ENCODE measurements at places on chromosomes 13 and 19.
A peak's percentile ranks its signal among the peaks of the same experiment; 100 is the strongest.

GRCh38 chr13:43846496-43847158 lies 32.9 kb downstream of the CCDC122 start:
- no peak for DNase-seq

- no peak for DNase-seq
Measured at GRCh38 chr13:18232298-18232993, 949.2 kb downstream of the TUBA3C start.

GRCh38 chr13:52359534-52359933 lies 46.4 kb downstream of the THSD1 start:
- DNase-seq = no peak

DNA sequence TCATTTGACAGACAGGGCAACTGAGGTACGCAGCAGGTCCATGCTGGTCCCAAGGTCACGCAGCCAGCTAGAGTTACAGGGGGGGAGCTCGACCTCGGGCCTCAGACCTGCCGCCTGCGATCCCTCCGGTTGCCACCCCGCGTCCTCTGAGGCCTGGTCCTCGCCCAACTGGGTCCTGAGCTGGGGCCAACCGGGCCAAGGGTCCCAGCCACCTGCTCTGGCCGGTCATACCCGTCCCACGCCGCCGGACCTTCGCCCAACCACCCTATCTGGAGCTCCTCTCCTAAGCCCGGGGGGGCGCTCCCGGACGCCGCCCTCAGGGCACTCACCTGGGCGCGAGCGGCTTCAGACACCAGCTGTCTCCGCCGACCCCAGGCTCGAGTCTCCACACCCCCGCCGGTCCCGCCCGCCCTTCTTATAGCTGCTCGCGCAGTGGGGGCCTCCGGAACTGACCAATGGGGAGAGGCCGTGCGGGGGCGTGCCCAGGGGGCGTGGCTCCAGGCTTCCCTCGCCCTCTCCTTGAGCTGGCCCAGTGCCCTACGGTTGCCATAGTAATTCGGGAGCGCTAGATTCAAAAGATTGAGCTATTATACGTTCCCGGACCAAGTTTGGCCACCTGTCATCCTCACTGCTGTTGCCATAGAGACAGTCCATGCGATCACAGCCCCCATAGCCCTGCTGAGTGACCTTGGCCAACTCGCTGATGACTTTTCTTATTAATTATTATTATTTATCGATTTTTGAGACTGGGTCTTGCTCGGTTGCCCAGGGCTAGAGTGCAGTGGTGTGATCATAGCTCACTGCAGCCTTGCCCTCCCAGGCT lies at the start of gene PLIN5:
Gene PLIN5 (minus strand): TSS at position 389 of the 823 bp plus-strand sequence. CDS start 1,150 bp downstream, outside the sequence.
- no peak for DNase-seq

GRCh38 chr19:2629491-2630351 lies 72.8 kb downstream of the GNG7 start:
- no peak for DNase-seq

- DNase-seq = no peak
Measured at GRCh38 chr13:27794368-27794691, 2.0 kb downstream of the GSX1 start.

GRCh38 chr19:33186431-33187182 lies 7.5 kb upstream of the LRP3 start:
- no peak for DNase-seq

- DNase-seq = peak; percentile 88
Measured at GRCh38 chr19:3669947-3670795, 30.1 kb downstream of the PIP5K1C start.

DNA sequence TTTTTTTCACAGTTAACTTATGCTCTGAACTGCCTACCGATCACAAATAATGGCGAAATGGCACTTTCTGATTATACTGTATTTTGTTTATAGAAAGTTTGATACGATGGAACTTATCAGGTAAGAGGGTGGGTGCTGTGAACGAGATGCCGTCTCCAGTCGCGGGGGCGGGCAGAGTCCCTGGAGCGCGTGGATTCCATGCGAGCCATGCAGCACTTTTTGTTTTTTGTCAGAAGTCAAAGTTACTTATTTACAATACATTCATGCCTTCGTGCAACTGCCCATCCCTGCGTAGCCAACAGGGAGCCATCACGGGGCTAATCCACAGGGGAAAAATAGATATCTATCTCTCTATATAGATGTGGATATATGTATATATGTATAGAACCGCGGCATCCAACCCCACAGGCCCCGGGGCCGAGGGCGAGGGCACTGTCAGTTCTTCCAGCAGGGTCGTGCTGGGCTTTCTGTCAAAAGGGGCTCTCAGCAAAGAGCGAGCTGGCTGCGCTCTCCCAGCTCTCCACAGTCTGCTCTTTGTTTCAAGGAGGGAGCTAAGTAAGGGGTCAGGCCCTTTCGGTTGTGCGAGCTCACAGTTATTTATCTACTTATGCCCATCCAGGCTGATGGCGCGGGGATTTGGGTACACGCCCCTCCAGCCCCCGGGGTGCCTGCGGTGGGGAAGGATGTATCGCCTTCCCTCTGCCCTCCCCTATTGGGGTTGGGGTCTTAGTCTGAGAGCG lies 3.4 kb downstream of the SLITRK1 start:
- DNase-seq = no peak

GRCh38 chr13:48315969-48316650 lies 12.6 kb downstream of the RB1 start:
- DNase-seq = no peak

GRCh38 chr19:32530773-32531172 lies 50.2 kb upstream of the PDCD5 start:
- DNase-seq = no peak

GRCh38 chr19:15563931-15564330 lies 51.1 kb upstream of the CYP4F8 start:
- DNase-seq = no peak

DNA sequence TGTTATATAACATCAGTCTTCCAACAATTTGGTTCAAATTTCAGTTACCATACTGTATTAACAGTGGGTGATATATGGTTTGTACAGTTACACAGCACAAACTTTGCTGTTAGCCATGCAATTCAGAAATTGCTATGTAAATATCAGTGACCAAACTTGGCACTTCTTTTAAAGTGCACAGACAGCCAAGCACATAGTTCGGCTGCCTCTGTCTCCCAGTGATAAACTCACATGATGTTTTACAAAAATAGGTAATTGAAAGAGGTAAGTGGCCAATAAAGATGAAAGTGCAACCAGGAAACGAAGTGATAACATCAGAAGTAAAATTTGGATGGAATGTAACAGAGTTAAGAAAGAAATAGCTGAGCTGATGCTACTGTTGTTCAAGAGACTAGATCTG lies 143.9 kb downstream of the PCDH9 start:
- no peak for DNase-seq

GRCh38 chr13:64347664-64348063 lies 2882.5 kb downstream of the PCDH9 start:
- DNase-seq = no peak

- DNase-seq = no peak
Measured at GRCh38 chr19:3302755-3303154, 63.6 kb upstream of the NFIC start.

- no peak for DNase-seq
Measured at GRCh38 chr19:16283210-16284061, 41.2 kb upstream of the KLF2 start.

DNA sequence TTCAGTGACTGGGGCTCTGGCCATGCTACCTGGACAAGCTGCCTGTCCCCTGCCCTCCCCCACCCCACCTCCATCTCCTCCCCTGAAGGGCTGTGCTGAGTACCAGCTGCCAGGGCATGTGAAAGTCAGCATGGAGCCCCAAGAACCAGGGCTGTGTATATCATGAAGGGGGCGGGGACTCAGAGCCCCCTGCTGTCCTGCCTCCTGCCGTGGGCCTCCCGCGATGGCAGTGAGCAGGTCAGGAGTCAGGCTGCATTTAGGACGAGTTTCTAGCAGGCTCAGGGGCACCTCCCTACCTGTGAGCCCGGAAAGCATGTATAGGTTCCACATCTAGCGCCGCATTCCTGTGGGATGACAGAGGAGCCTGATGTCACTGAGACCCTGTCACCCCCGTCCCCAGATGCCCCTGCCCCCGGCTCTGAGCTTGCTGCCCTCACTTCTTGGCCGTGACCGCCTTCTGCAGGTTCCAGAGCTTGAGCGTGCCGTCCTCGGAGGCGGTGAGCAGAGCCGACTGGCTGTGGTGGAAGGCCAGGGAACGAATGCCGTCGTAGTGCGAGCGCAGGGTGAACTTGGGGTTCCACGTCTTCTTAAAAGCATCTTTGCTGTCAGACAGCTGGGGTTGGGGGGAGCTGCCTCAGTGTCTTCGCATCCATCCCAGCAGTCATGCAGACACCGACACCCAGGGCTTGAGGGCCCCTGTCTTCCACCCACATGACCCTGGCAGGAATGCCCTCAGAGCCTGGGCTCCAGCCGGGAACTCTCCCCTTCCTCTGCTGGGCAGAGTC lies 8.3 kb upstream of the PRKD2 start:
- no peak for DNase-seq

- no peak for DNase-seq
Measured at GRCh38 chr13:47241446-47241845, 344.6 kb upstream of the HTR2A start.

GRCh38 chr13:40552895-40553294 lies 113.5 kb downstream of the FOXO1 start:
- DNase-seq = no peak

- peak; percentile 96 for DNase-seq
Measured at GRCh38 chr19:44891016-44891882, at the start of gene TOMM40. Gene TOMM40 (plus strand): TSS chr19:44891254. CDS start chr19:44891416, 162 bp downstream.

- DNase-seq = no peak
Measured at GRCh38 chr13:50209631-50210030, 194.4 kb downstream of the KCNRG start.

- DNase-seq = no peak
Measured at GRCh38 chr19:10871711-10872545, 575 bp downstream of the CARM1 start.

GRCh38 chr13:48050550-48050949 lies 13.0 kb downstream of the NUDT15 start:
- DNase-seq = no peak

DNA sequence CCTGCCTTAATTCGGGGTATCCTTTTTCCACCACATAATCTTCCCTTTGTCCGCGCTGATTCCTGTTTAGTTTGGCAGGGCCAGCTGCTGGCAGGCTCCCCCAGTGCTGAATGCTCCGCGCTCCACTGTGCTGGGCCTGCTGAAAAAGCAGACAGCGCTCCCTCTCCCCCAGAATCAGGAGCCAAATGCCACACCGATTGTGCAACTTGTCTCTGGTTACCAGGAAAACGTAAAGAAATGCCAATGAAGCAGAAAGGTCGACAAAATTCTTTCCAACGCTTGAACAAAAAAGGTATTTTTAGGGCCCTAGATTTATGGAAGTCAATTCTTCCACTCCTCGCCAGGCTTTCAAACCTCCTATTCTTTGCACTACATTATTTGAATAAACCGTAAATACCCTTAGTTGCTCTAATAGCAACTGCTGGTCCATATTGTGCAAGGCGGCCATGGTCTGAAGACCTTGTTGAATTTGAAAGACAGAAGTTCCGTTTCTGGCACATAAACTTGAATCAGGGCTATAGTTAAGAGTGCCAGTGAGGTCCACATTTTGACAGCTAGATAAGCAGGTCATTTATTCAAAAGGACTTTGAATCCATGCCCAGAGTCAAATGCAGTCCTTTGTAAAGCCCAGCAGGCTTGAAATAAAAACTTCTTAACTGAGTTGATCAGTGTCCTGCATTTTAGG lies 206.7 kb upstream of the RFC3 start:
- DNase-seq = no peak

GRCh38 chr13:43728421-43728820 lies 58.4 kb downstream of the ENOX1 start:
- no peak for DNase-seq

DNA sequence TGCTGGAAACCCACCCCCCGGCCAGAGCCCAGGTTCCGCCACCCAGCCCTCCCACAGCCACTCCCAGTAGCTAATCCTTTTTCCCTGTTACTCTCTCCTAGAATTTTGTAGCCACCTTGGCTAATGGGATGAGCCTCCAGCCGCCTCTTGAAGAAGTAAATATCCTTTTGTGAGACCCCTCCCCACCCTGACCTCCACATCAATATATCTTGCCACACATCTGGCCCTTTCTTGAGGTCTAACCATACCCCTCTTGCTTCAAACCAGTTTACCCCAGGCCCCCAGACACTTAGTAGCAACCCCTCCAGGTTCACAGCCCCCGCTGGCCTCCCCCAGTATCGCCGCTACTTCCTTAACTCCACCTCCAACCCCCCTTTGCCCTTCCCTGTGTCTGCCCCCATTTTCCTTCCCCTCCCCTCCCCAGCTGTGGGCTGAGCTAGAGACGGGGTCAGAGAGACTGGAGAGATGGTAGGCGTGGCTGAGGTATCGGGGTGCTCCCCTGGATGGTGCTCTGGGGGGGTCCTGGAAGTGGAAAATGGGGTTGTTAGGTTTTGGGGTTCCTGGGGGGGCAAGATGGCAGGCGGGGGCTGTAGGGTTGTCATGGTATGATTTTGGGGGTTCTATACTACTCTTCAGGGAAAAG lies 2.8 kb downstream of the PRMT1 start:
- no peak for DNase-seq

GRCh38 chr19:35056513-35057063 lies 15.1 kb downstream of the HPN start:
- DNase-seq = no peak

DNA sequence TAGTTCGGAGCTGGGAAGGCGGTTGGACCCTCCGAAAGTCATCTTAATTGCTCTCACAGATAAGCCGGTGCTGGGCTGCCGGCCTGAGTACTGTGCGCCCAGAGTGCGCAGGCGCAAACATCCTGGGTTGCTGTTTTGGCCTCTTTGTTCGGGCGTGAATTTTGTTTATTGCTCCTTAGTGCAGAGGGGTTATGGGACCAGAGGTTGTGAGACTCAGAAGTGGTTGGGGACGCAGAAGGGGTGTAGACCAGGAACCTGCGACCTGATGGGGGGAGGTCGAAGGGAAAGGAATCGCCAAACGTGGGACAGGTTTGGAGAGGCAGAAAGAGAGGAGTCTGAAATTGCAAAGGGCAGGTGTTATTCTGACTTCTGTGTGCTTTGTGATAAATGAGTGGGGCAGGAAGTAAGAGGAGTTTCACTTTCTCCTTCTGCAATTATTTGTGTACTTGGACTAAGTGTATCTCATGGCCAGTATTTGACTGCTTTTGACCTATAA lies 607 bp upstream of the ZNF566 start:
- DNase-seq = no peak

DNA sequence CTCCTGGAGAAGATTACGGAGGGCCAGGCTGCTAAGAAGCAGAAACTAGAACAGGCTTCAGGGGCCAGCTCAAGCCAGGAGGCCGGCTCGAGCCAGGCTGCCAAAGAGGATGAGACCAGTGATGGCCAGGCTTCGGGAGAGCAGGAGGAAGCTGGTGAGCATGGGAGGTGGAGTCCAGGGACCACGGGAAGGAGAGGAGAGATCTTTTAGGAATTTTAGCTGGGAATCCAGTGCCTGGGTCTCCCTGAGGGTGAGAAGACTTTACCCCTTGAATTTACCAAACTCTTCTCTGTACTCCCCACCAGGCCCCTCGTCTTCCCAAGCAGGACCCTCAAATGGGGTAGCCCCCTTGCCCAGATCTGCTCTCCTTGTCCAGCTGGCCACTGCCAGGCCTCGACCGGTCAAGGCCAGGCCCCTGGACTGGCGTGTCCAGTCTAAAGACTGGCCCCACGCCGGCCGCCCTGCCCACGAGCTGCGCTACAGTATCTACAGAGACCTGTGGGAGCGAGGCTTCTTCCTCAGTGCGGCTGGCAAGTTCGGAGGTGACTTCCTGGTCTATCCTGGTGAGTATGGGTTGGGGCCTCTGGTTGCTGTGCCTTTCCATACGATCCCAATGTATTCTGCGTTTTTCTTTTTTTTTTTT lies 824 bp downstream of the TSEN34 start:
- DNase-seq = no peak
